Left hindlimb (tissue), 1 donor: ENCODE measurements at places on chromosomes 16 and 17.

GRCh38 chr16:51359141-51359955 lies 208.3 kb upstream of the SALL1 start:
- no peak for DNase-seq

- DNase-seq, result no peak
Observed at GRCh38 chr17:81332914-81333528, 37.9 kb upstream of the SLC38A10 start.

DNA sequence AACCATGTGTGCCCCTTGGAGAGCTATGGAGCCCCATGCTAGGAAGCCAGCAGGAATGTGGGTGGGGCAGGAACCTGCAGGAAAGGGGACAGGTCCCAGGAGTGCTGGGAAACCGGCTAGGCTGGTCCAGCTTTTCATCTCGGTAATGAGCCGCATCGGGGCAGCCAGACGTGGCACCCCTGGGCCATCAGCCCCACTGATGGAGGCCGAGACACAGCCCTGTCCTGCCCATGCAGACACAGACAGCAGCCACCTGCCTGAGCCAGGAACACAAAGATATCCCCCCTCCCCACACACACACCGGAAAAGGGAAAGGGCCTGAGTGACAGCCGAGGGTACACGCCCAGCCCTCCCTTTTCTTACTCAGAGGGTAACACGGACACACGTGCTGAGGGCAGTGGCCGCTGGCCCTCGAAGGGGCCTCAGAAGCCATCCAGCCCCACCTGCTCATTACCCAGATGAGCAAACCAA lies 18.1 kb downstream of the PPL start:
- DNase-seq, result no peak

DNA sequence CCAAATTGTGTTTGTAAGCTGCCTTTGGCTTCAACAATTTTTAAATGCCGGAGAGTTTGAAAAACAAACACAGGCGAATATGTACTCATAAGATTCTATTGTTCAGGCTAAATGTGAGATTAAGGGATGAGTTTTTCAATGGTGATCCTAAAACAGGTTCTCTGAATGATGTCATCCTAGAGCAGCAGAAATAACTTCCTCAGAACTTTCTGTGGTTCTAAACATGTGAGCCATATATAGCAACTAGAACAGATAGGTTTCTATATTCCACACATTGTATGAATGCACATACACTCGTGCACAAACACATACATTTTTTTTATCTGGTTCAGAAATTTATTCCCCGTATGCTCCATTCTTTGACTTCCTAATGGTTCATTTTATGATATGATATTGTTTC lies 1352.2 kb downstream of the CDH8 start:
- DNase-seq, result no peak

GRCh38 chr16:2806286-2806685 lies 8.0 kb downstream of the PRSS41 start:
- no peak for DNase-seq

GRCh38 chr16:15526731-15527130 lies 92.3 kb downstream of the BMERB1 start:
- DNase-seq, result no peak

DNA sequence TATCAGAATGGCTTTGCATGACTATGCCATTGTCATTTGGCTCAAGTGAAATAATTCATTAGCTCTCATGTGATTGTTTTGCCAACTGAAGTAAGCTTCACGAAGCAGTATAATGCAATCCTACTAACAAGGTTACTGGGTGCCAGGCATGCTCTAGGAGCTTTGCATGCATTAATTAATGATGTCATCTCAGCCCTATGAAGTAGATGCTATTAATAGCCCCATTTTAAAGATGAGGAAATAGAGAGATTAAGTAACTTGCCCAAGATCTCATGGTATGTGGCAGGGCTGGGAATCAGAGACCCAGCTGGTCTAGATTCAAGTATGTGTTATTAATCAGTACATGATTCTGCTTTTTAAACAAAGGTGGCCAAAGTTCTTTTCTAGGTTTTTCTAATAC lies 14.1 kb downstream of the KRT39 start:
- DNase-seq, result no peak

DNA sequence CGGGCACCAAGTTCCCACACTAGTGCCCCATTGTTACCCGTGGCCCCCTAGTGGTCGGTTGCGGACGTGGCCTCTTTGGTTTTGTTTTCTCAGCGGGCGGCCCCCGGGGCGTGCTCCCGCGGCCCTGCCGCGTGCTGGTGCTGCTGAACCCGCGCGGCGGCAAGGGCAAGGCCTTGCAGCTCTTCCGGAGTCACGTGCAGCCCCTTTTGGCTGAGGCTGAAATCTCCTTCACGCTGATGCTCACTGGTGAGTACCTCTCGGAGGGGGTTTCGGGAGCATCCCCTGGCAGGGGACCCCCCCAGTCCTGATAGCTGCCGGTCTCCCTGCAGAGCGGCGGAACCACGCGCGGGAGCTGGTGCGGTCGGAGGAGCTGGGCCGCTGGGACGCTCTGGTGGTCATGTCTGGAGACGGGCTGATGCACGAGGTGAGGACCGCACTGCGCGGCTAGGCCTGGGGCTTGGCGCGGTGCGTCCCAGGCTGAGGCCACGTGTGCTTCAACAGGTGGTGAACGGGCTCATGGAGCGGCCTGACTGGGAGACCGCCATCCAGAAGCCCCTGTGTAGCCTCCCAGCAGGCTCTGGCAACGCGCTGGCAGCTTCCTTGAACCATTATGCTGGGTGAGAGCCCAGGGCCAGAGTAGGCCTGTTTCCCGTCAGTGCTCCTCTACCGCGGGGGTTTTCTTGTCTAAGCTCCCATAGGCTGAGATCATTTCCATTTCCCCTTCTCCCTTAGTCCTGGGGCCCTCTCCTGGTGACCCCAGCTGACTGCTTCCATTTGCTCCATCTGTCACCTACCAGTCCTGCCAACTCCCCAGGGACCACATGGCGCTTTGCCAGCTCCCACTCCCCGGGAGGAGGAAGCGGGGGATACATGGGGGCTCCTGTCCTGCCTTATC lies 1.7 kb downstream of the SPHK1 start:
- peak; percentile 78 for DNase-seq

GRCh38 chr16:64312980-64313379 lies 808.9 kb downstream of the CDH11 start:
- DNase-seq, result no peak

DNA sequence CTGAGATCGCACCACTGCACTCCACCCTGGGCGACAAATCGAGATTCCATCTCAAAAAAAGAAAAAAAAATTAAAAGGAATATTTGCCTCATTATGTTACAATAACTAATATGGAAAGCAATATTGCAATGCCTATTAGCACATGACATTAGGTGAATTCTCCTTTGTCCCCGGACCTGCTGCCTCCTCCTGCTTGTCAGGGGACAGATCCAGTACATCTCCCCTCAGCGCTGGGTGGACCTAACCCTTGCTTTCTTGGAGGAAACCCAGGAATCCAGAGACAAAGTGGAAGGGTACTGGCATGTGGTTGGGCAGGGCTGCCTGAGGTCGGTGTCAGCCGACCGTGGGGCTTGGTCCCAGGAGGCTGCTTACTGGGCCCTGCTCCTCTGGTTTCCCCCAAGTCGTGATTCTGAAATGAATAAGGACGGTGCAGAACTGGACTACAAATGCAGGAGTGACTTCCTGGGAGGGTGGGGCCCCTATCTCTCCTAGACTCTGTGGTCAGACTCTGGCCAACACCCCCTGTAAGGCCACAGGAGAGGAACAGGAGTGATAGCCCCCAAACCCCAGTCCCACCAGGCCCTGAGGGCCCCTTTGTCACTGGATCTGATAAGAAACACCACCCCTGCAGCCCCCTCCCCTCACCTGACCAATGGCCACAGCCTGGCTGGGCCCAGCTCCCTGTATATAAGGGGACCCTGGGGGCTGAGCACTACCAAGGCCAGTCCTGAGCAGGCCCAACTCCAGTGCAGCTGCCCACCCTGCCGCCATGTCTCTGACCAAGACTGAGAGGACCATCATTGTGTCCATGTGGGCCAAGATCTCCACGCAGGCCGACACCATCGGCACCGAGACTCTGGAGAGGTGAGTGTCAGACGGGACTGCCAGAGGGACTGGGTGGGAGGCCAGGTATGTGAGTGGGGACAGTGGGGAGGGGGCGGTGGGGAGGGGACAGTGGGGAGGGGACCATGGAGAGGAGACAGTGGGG lies at the start of gene HBZ:
TSS of gene HBZ (plus strand) at position 504 of the 988 bp plus-strand sequence. CDS start at position 770, 266 bp downstream.
- no peak for DNase-seq

DNA sequence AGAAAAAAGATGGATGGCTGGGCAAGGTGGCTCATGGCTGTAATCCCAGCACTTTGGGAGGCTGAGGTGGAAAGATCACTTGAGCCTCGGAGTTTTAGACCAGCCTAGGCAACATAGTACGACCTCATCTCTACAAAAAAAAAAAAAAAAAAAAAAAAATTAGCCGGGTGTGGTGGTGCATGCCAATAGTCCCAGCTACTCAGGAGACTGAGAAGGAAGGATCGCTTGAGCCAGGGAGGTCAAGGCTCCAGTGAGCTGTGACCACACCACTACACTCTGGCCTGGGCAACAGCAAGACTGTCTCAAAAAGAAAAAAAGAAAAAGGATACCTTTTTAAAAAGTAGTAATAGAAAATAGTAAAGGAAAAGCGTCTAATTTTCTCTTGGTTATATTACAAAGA lies 20.7 kb downstream of the ZNF652 start:
- no peak for DNase-seq

DNA sequence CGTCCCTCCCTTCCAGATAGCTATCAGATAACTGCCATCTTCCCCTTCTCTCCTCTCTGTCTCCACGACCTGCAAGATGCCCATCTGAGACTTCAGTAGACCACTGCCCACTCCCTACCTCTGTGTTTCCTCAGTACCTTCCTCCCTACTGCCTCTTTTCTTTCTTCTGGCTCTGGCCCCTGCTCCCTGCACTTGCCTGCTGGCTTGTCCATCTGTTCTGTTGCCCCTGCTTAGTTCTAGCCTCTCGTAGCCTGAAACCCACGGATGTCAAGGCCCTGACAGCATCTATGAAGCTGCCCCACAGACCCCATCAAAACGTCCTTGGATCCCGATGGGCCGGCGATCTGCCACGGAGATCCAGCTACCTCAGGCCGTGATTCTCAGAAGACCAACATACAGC lies 53.0 kb downstream of the ELAC2 start:
- no peak for DNase-seq

DNA sequence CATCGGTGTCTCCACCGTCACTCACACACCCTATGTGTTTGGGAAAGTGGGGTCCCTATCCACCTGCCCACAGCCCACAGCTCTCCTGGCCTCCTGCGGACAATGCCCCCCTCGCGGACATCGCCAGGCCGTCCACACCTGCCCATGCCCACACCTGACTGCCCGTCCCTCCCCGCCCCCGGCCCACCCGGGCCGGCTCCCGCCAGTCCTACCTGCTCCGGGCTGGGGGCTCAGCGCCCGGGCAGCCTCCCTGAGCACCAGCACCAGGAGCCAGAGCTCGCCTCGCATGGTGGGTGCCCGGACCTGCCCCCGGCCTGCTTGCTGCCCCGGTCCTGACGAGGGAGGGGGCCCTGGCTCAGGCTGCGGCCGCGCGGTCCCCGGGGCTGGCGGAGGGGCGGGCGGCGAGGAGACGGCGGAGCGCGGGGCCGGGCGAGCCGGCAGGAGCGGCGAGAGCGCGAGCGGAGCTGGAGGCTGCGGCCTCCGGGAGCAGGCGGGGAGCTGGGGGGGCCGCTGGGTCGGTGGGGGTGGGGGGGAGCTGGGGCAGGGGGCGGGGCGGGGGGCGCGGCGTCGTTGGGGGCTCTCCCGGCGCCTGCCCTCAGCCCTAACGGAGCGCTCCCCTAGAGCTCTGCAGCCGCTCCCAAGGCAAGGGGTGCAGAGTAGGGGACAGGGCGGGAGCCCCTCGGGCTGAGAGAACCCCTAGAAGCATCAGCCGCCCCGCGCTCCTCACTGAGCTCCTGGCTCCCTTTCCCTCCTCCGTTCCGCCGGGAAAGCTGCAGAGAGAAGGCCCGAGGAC lies at the start of gene PLXDC1:
TSS of gene PLXDC1 (minus strand) at position 488 of the 793 bp plus-strand sequence. CDS start at position 288, 200 bp downstream.
- DNase-seq, result no peak
